Upper lobe of left lung (tissue), 6 donors: ENCODE measurements at places on chromosomes 11 and 22. TPM values are rescaled to one million over a fixed set of nuclear protein-coding genes. Genes with fewer than 3 reads are reported as not detected.

ZNRF3 gene
- total RNA-seq: 15.1 TPM

GRM5 gene
- total RNA-seq: 0.34 TPM

OR51E2 gene
- total RNA-seq: not detected

OR6A2 gene
- total RNA-seq: 1.0 TPM

DNA sequence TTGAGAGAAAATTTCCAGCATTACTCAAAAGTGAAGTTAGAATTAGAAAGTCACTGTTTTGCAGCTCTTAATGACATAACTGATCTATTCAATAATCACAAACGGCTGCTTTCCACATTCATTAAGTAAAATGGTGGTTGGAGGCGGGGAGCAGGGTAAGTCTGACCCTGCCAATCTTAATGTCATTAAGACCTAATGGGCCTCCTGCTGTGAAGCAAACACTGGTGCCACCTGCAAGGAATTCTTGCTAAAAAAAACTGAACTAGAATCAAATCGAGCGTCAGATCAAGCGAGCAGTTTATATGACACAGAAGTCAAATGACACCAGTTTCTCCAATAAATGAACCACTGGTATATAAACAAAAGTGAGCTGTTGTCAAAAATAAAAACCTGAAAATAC is 351.5 kb downstream of the BRD1 start:
- no peaks in the 10 kb centered on the region for H3K36me3 ChIP-seq
- no peak overlapping the region for H3K27ac ChIP-seq
- DNase-seq: no peak

IRAG1 gene
- total RNA-seq: 16.3 TPM
